RPMI7951 (cell line): ENCODE measurements at places on chromosomes 4 and X. TPM values are rescaled to one million over a fixed set of nuclear protein-coding genes. Genes with fewer than 3 reads are reported as not detected.

GRCh38 chr4:17797808-17798207, 12.7 kb downstream of the DCAF16 start:
- DNase-seq = no peak

GRCh38 chr4:75056277-75056676, 123.4 kb downstream of the PARM1 start:
- DNase-seq = no peak

GRCh38 chrX:132539611-132540010, 50.8 kb upstream of the MBNL3 start:
- no peak for DNase-seq

- no peak for DNase-seq
These were observed 4.5 kb upstream of the CBR4 start for GRCh38 chr4:169014586-169014985.

The VCX3A gene
- not detected in 2 replicates for total RNA-seq

The TCEAL2 gene
- not detected in 2 replicates for total RNA-seq

The TSC22D3 gene
- total RNA-seq = 22.1 and 24.8 TPM in 2 replicates
